ENCODE measurements at places on chromosomes 7 and 10. TPM values are rescaled to one million over a fixed set of nuclear protein-coding genes. Genes with fewer than 3 reads are reported as not detected.

The NEUROG3 gene
- total RNA-seq, result not detected

The COL28A1 gene
- total RNA-seq, result 0.07 TPM

The CPXM2 gene
- total RNA-seq, result not detected

The NME8 gene
- not detected for total RNA-seq

The SPRN gene
- not detected for total RNA-seq

The ZCCHC24 gene
- total RNA-seq, result 3.9 TPM

The LDB3 gene
- total RNA-seq, result not detected

The TEX36 gene
- not detected for total RNA-seq

The ACSL5 gene
- total RNA-seq, result 32.7 TPM

DNA sequence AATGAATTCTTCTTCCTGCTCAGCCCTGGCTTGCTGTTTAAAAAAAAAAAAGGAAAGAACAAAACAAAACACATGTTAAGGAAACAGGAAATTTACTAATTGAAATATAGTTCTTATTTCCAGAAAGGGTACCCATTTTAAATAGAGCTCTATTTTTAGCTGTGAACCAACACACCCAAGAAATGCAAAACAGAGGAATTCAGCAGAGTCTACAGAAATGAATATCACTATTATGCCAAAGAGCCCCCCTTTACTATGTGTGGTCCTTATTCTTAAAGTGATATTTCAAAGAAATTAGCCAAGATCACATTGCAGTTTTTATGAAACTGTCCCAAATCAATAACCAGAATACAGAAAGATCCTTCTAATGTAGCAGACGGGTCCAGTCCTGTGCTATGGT is 53.7 kb downstream of the CCDC6 start:
- DNase-seq, result no peak

GRCh38 chr7:22443370-22444180 is 56.4 kb downstream of the STEAP1B start:
- DNase-seq, result peak; percentile 95

GRCh38 chr10:111560027-111560426 is 483.2 kb downstream of the ADRA2A start:
- no peak for DNase-seq

DNA sequence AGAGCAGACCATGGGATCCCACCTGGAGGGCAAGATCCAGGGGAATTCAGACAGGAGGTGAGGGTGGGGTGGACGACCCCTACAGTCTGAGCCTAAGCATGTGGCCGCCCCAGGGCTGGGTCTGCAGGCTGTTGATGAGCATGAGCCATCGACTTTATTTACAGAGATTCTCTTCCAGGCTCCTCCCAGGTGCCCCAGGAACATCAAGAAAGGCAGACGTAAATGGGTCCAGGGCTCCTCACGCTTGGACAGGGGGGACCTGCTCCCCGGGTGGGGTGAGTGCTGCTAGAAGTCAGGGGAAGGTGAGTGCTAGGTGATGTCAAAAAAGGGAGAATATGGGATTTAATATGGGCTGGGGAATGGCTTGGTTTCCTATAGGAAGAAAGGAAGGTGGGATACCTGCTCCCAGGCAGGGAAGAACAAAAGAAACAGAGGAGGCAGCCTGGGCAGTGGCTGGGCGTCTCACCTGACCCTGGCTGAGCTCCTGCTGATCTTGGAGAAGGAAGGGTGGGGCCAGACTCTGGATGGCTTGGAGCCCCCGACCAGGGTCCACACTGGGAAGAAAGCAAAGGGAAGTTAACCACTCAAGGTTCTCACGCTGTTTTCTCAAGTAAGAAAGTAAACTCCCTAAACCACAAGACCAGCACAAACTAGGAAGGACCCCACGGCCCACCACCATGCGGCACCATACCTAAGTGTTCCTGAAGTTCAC is 162.1 kb upstream of the SHH start:
- no peak for DNase-seq

DNA sequence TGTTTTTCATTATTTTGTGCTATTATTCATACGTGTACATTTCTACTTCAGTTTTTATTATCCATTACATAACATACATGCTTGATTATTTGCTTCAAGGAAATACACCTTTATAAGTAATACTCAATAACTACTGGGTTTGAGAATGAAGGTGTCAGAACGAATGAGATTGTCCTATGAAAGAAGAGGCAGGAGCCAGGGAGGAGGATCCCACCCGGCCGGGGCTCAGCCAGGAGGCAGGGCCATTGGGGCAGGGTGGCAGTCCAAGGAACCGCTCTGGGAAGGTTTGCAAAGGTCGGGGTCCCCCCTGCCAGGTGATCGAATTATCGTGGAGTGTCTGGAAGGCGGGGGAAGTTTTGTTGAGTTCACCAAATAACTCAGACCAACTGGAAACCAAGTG is 9.1 kb downstream of the TRIM56 start:
- DNase-seq, result no peak

DNA sequence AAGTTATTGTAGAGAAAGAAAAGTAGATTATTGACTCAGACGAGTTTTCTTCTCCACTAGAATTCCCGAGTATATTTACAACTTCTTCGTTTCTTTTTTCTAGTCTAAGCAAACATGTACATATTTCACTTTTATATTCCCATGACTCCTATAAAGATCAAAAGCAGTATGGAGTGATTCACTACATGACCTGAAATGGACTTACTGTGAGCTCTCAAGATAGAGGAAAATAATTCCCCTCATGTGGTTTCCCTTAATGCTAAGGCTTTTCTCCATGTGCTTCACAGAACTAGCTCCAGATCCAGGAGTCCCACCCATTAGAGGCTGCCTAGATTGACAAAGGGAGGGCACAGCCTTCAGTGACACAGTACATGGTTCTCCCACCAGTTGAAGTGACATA is 823.1 kb upstream of the LRRTM3 start:
- no peak for DNase-seq

GRCh38 chr7:36021367-36021766 is 131.7 kb upstream of the EEPD1 start:
- no peak for DNase-seq

DNA sequence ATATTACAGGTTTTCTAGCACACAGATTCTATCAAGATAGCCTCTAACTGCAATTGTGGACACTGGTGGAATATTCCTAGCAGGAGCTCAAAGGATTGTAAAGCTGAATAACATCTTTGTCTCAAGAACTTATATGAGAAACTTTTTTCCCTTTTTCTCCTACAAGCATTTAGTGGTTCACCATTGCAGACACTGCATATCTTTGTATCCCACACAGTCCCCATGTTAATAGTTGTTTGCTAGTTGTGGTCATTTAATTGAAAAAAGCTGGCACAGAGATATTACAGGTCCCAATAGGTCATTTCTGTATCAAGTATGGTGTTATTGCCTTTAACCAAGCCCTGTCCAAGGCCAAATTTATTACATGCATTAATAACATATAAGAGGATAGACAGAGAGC is 226.2 kb upstream of the TCF7L2 start:
- no peak for DNase-seq

DNA sequence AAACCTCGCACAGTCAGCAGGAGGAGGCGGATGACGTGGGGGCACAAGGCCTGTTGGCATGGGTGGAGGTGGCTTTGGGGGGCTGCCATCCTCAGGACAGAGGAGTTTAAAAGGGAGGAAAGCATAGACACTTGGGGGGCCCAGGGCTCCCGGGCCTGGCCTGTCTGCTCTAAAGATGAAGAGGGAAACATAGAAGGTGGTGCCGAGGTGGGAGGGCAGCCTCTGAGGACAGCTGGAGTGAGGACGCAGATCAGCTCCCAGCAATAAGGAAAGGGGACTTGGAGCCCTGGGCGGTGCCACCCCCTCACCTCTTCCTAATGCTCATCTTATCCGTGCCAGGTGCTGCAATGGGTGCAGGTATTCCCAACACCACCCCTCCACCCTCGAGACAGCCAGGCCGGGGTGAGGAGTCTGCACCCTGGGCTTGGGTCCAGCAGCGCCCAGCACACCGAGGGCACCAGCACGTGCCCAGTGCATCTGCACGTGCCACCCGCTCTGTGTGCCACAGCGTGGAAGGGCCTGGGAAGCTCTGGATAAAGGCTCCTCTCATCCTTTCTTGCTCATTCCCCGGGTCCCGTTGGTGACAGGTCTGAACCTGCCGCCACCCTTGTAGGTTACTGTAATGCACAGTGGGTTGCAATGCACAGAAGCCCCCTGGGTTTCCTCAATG is 566.0 kb upstream of the FOXK1 start:
- no peak for DNase-seq

DNA sequence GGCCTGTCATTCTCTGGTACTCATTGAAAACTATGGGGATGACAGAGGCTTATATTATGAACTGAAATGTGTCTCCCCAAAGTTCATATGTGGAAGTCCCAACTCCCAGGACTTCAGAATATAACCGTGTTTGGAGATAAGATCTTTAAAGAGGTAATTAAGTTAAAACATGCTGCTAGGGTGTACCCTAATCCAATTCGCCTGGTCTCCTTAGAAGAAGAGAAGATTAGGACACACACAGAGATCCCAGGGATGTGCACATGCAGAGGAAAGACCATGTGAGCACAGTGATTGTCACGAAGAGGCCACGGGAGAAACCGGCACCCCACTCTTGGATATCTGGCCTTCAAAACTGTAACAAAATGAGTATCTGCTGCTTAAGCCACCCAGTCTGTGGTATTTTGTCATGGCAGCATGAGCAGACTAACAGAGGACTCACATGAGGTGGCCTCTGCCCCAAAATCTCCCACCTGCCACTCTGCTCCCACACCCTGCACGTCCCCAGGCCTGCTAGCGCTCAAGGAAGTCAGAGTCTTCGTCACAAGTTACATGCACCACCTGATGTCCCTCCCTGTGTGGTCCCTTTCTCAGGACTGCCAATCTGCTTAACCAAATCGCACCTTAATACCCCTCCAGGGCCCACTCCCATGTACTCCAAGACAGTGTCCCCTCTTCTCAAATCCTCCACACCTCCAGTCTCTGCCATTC is 26.8 kb downstream of the PLAC9 start:
- no peak for DNase-seq

Data from HepG2 (cell line).